ENCODE measurements at places on chromosomes 13 and 19.

DNA sequence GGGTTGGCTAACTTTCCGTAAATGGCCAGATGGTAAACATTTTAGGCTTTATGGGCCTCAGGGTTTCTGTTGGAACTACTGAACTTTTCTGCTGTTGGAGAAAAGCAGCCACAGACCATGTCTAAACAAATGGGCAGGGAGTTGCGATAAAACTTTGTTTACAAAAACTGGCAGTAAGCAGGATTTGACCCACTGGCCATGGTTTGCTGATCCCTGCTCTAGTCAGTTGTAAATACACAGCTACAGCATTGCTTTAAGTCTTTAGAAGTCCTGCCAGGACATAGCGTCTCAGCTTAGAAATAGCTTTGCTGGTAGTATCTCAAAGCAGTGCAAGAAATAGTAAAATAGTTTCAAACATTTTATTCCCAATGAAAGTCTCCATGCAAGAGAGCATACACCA is 88.4 kb downstream of the NALCN start:
- DNase-seq, result no peak

GRCh38 chr13:37395544-37395943 is 203.0 kb downstream of the POSTN start:
- DNase-seq, result no peak

DNA sequence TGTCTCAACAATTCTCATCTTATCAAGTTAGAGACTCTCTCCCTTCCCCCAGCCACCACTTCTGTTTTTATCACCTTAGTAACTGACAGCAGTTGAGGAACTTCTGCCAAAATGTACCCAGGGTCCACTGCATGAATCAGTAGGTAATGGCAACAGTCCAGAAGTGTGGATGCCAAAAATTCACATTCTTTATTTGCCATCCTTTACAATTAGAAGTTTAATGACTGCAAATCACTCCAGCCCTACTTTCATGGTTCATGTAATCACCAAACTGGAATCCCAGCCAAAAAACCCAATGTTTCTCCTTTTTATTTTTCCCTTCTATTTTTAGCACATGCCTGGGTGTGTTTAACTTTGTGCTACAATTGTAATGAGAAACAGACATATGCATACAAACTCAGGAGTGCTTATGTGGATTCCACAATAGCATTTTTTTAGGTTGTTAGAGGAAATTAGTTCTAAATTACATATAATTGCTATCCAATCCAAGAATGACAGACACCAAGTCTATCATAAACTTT is 243.5 kb downstream of the RGCC start:
- peak; percentile 68 for DNase-seq

DNA sequence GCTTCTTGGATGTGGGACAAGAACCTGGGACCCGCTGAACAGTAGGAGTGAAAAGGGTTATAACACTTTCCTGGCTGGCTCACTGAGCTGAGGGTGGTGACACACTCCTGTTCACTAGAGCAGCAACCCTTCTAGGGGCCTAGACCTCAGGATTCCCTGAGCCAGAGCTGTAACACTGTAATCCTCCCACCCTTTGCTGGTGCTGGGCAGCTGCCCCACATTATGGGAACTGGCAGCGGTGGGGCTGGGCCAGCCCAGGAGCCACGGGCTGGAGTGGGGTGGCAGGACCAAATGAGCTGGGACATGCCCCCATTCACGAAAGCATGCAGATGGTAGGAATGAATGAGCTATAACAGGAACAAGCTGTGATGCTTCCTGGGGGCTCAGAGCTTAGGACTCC is 110.6 kb downstream of the B3GLCT start:
- DNase-seq, result no peak

GRCh38 chr13:99895444-99896368 is 75.9 kb downstream of the ZIC5 start:
- no peak for DNase-seq

- peak; percentile 33 for DNase-seq
These were observed 23.1 kb upstream of the COG3 start for GRCh38 chr13:45441633-45442032.

- DNase-seq, result no peak
These were observed 4.9 kb upstream of the NECTIN2 start for GRCh38 chr19:44841231-44841630.

Data from KBM-7 (cell line).